ENCODE measurements at places on chromosomes 2 and 18.

DNA sequence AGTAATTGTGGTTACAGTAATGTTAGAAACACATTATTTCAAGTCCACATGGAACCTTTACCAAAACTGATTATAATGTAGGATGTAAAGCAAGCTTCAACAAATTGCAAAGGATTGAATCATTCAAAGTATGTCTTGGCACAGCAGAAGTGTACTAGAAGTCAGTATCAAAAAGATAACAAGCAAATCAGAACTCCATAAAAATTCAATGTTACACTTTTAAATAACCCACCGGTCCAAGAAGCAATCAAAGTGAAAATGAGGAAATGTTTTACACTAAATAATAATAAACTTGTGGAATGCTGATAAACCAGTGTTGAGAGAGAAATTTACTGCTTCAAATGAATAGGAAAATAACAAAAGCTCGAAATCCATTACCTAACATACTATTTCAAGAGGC is 47.7 kb downstream of the TTC21B start:
- DNase-seq = no peak

- no peak for DNase-seq
Observed at GRCh38 chr2:101558740-101559525, 84.0 kb upstream of the RFX8 start.

DNA sequence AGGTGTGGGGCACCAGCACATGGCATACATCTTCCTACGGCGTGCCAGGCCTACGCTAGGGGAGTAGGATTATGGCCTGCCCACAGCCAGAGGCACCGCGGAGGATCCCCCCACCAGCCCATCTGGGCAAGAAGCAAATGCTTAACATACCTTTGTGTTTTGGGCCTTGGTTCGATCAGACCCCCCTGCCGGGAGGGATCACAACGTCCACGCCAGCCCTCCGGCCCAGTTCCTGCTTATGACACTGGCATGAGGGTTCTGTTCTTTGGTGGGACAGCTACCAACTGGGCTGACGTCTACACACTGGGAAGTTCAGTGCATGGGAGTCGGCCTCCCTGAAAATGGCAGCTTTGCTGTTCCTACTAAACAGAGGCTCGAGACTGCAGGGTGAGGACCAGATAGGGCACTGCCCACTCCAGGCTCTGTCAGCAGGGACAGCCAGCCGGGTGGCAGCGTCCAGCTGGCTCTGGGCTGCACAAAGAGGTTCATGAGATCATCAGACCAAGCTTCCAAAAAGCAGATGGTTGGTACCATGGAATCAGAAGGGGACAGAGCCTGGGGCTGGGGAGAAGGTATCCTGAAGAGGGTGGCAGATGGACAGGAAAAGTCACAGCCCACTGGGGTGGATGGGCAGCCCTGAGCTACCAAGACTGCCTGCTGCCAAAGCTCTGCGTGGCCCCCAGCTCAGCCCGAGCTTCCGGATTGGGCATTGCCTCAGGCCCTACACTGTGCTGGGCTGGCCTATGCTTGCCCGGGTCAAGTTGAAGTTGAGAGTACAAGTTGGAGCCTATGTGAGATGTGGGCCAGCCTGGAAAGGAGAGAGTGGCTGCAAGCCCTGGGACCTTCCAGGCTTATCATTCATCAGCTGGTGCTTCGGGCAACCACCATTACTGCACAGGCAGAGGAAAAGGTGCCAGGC is 61.7 kb upstream of the TEX51 start:
- no peak for DNase-seq

DNA sequence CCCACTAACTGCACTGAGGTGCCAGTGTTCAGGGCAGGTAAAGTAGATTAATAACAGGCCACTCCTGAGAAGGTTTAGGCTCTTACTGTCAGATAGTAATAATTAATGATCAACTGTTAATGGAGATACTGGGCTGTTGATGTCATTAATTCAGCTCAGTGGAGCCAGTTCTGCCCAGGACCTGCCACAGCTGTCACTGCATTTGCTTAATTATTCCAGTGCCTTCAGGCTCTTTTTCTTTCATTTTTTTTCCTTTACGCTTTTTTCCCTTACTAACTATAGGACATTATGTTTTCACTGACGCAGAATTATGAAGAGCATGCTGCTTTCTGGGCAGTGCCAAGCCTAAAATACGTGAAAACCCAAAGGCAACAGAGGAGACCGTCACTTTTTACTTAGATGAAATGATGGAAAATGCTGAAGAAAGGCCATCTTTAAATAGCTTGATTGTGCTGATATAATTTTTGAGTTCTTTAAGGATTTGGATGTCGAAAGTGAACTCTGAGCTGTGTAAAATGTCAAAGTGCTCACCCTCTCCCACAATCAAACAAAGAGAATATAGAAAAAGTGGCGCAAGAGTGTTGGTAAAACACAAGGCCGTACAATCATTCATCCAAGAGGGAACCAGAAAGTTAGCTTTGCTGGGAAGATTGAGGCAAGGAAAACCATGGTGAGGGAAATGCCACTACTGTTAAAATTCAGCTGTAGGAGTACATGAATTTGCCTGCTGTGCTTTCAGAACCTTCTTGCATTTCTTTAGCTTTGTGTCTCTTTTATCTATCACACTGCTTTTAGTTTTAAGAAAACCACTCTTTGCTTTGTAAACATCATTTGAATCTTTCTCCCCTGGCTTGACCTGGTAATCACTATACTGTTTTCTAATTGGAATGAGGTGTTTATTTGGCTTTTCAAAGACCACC is 192.0 kb upstream of the ZEB2 start:
- DNase-seq = no peak

DNA sequence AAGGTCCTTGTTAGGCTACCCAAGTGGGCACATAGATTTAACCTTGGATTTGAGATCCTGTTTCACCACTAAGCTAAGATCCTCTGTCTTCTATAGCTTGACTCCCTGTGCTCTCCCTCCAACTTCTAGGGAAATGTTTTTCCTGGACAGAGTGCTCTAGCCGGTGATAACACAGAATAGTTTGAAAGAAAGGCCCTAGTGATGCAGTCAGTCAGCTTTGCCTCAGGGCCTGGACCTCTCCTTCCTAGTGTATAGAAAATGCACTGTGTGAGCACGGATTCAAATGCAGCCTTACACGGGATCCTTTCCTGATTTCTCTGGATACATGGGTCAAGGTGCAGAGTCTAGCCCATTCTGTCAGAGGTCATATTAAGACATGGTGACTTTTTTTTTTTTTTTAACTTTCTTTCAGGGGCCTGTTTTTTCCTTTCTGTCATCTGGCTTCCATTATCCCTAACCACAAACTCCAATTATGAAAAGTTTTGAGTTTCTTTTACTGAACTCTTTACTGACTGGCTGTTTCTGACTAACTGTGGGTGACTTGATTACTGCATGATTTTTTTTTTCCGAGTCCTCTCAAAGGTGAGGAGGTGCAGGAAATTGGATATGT is 122.6 kb downstream of the LRP1B start:
- DNase-seq = no peak

- DNase-seq = no peak
Observed at GRCh38 chr2:75493230-75493629, 67.5 kb downstream of the EVA1A start.

Measured in cortex of kidney (tissue), 1 donor.